ENCODE measurements at places on chromosomes 16 and 17.

DNA sequence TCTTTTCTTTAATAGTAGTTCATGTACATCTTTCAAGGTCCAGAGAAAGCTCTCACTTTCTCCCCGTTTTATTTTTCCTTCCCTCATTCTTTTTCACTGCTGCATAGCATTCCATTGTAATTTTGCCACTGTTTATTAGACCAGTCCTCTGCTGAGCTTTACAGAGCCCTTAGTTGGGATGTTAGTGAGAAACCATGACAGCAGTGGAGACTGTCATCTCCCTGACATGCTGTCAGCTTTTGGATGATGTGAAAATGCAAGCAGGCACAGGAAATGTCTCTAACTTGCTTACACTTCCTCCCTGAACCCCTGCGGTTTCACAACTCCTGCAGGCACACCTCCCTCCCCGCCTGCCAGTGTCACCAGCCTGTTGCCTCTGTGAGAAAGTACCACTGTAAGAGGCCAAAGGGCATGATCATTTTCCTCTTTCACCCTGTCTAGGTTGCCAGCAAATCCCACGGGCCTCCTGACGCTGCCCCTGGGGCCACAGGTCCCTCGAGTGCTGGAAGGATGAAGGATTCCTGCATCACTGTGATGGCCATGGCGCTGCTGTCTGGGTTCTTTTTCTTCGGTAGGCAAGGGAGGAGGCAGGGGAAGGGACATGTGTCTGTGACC, at the start of gene ITGAL:
ITGAL (plus strand) TSS at position 415 of the 615 bp plus-strand sequence; CDS start at position 511, 96 bp downstream.
- peak; percentile 31 for DNase-seq

- DNase-seq = no peak
Measured at GRCh38 chr17:31019004-31019403, 48.2 kb downstream of the RNF135 start.

DNA sequence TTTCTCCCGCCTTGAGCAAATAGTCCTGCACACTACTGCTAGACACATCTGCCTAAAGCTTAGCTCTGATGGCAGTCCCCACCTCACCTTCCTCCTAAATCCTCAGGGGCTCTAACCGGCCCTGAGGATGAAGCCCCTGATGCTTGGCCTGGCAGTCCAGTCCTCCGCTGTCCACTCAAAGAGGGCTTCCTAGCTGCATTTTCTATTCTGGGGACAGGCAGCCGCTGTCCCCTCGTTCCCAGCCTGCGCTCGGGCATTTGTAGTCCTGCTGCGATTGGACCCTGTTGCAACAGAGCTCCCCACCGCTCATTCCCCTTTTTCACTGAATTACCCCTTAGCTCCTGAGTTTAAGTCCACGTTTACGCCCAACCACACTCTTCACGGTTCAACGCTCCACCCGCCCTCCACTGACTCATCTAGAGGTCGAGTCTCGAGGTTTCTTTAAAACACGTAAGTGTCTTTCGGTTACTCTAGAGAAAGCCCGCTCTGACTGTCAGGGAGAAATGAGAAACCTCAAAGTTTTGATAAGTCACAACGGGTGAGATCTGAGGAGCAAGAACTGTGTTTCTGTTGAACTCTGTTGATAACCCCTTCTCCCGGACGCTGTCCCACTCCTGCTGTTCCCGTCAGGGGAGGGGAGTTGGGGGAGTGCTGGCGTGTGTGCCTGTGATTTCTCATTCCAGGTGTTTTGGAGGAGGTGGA, 4.5 kb downstream of the CCR7 start:
- DNase-seq = no peak

GRCh38 chr17:27567563-27567859, 63.5 kb upstream of the LGALS9 start:
- no peak for DNase-seq

- DNase-seq = no peak
Measured at GRCh38 chr16:54245788-54246453, 40.7 kb downstream of the IRX3 start.

GRCh38 chr16:75333721-75334163, 82.3 kb upstream of the BCAR1 start:
- DNase-seq = no peak
